Amniotic stem cell (primary cell): ENCODE measurements at places on chromosomes 6 and 20.

DNA sequence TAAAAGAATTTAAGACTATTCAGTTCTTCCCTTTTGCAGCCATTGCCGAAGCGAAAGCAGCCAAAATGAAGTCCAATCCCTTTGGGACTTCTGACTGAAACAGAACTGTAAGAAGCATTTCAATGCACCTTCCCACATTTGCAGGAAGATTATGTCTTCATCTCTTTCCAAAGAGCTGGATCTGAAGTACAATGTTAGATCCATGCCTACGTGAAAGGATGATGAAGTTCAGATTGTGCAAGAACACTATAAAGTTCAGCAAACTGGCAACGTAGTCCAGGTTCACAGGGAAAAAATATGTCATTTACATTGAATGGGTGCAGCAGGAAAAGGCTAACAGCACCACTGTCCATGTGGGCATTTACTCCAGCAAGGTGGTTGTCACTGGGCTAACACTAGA, 6.0 kb upstream of the FILIP1 start:
- DNase-seq, result no peak

DNA sequence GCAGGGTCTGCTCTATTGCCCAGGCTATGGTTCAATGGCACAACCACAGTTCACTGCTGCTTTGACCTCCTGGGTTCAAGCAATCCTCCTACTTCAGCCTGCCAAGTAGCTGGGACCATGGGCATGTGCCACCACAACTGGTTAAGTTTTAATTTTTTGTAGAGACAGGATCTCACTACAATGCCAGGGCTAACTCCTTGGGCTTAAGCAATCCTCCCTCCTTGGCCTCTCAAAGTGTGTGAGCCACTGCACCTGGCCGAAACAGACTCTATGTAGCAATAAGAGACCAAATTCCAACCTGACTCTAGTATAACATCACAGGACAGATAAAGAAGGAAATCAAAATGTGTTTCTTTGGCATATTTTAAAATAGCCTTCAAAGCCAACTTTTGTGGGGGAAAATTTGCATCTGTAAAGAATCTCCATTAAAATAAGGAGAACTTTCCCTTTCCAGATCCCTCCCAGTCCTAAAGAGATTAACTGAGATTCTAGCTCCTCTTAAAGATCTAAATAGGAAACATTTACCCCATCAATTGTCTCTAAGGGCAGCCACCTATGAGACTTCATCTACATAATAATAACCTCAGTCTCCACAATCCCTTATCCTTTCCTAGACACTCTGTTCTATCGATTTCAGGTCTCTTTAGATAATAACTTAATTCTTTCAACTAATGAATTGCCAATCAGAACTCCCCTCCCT, 94.7 kb upstream of the PLCB4 start:
- DNase-seq, result no peak

DNA sequence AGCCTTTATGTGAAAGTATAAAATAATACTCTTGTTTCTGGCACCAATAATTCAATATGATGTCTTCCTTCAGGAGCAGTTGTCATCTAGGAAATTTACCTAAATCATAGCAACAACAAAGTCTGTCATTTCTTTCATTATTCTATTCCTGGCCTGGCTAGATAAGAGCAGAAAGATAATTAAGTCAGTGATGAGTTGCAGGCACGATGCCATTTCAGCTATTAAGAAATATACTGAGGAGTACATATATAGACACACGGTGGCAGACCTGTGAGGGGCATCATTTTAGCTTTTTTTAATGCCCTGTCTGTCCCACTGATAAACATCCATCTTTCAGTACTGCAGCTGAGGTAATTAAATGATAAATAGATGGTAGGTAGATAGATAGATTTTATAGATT, 756.1 kb upstream of the EPHA7 start:
- DNase-seq, result no peak

DNA sequence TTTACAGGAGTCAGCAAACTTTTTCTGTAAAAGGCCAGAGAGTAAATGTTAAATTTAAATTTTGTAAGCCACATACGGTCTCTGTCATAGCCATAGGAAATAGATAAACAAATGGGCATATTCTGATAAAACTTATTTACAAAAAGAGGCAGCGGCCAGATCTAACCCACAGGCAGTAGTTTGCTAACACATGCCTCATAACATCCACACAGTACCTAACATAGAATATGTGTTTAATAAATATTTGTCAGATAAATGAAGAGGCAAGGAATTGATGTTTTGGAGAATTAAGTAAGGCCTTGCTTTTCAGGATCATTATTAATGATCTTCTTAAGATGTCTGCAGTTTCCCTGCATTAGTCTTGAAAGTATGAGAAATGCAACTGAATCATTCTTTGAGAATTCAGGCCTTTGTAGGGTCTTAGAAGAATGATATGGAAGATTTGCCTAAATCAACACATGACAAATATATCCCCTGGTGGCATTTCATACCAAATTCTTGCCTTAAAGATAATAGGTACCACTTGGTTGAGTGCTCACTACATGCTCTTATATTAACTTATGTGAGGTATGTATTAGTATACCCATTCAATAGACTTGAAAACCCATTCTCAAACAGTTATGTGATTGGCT, 39.3 kb upstream of the TRAM2 start:
- DNase-seq, result no peak

GRCh38 chr6:143429970-143430369, 20.5 kb downstream of the ADAT2 start:
- DNase-seq, result no peak

DNA sequence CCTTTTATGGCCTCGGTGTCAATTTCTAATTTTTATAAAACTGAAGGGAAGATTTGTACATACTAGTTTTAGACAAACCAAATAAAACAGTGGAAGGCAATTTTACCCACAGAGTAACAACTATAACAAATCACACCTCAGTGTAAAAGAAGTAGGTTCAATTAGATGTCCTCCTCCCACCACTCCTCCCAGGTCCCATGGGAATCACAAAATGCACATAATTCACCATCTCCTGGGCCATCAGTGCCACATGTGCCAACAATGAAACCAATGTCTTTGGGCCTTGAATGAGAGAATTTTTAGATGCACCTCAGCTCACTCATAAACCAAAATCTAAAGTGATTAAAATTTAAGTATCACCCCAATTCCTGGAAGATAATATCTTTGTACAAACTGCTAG, 267.8 kb downstream of the BTBD9 start:
- DNase-seq, result no peak

DNA sequence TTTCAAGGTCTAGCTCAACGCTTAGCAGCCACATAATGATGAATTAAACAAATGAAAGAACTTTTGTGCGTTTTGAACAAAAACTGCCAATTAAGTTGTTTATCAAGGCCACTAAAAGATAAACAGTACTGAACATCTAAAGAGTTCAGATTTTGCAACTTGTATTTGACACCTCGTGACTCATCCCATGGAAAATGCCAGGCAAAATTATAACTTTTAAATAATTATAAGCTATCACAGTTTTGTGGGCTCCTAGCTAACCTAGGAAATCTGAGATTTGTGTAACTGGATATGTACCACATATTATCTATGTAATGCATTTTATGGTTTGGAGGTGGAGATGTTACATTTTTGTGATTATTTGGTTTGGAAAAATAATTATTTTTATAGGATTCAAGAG, 9.6 kb upstream of the BAG2 start:
- DNase-seq, result no peak

DNA sequence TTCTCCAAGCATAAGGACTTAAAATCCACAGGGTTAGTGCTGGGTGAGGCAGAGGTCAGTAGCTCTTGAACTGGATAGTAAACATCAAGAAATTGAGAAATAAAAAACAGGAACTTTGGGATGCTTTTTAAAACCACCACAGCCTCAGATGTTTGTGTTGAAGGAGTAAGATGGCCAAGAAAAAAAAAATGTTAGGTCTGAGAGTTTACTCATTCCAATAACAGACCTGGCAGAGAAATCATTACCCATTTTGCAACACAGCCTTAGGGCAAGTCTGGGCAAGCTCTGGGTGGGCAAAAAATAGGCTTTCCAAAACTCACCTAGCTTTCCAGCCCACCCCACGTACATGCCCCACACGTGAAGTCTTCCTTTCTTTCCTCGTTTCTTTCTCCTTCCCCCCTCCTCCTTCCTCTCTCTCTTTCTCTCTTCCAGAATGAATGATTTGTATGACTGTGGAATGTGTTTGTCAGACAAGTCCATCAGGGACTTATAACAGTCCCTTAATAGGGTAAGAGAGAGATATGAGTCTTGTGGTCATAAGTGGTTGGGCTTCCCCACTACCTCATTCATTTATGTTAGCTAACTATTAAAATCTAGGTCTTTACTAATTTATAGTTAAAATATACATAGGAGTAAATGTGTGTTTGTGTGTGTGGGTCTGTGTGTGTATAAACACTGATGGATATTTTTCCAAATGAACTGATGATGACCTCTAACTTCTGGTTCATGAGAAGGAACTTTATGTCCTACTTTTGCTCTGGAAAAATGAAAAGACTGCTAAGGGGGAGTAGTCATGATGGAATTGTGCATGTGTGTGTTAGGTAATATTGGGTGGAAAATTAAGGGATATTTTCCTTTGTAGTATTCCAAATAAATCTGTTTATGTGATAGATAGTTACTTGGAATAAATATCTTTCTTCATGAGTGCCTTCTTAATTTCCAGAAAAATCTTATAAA, 18.0 kb upstream of the DSE start:
- DNase-seq, result no peak

DNA sequence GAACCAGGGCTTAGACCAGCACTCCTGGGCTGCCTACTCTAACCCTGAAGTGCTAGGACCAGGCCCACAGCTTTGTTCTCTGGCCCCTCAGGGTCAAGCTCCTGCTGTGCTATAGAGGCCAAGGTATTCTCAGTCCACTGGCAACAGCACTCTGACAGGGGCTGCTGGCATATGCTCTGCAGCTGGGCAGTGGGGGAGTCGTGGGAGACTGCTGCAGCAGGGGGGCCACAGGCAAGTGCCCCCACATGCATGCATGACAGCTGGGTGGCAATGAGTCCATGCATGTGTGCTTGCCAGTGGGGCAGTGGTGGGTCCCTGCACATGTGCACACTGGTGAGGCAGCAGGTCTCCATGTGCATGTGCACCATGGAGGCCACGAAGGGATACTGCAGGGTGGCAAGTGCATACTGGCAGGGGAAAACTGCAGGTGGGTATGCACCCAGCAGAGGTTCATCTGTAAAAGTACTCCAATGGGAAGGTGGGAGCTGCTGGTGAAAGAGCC, 364.9 kb upstream of the IRAK1BP1 start:
- no peak for DNase-seq

- no peak for DNase-seq
Observed at GRCh38 chr6:12138936-12139335, 126.8 kb downstream of the HIVEP1 start.

DNA sequence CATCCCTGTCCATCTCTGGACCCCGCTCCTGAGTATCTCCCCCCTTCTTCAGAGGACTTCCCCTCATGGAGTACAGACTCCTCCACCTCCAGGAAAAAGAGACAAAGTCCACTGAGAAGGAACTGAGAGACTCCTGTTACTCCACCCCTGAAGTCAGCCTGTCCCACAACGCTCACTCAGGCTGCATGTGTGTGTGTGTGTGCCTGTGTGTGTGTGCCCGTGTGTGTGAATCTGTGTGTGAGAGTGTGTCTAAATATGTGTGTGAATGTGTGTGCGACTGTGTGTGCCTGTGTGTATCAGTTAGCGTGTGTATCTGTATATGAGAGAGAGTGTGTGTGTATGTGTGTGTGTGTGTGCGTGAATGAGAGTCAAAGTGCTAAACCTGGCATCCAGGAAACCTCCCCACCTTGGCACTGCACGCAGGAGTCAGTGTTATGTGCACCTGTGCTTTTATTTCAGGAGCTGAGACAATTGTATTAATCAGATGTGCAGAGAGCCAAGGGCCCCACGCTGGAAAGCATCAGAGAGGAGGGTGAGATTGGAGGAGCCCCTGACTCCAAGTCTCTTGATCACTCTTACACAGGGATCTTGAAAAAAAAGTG, 39.0 kb downstream of the HLA-A start:
- no peak for DNase-seq

GRCh38 chr6:153167907-153168306, 36.8 kb upstream of the RGS17 start:
- DNase-seq, result no peak

DNA sequence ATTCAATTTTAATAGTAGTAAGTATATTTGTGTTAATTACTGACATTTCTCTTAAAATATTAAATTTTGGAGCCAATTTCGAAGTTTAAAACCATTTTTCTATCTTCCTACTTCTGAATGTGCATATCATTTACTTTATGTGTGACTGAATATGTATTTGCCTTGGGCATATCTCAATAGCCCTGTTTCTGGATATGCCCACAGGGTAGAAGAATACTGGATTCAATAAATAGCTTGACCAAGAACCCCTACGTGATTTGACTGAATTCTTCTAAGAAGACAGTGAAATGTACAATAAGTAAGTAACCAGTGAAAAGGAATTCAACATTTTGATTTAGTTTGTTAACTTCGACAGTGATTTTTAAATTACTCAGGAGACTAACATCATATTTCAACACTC, 7.8 kb downstream of the HMGN3 start:
- DNase-seq, result no peak

DNA sequence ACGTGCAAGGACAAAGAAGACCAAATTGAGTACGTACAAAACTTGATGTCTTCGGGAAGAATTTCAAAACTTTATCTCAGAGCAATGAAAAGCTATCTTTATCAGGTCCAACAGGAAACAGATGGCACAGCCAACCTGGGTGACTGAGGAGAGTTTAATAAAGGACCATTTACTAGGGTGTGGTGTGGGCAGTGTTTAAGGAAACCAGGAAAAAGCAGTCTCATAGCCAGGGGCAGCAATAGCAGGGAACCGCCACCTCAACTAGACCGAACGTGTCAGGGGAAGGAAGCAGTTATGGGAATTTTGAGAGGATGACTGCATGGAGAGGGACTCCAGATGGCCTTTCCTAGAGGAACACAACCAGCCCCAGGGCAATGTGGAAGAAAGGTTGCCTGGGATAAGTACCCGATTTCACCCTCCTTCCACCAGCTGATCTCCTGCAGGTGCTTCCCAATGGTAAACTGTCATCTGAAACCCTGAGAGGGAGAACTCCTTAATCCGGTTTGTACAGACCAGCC, 15.2 kb upstream of the TAAR5 start:
- DNase-seq, result no peak

DNA sequence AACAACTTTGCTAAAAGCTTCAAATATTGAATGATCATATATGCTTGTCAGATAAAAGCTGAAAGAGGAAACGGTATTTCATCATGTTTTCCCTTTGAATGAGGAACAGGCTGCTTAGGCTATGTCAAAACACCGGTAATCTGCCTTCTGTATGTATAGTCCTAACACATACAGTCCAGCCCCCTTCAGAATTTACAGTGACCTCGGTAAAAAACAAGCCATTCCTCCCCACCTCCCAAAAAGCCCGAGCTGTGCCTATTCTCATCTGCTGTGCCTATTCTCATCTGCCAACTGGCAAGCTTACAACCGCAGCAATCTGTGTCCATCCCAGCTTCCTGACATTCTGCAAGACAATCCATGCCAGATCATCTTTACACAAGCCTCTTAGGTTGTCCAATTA, 26.8 kb upstream of the UBE2J1 start:
- no peak for DNase-seq

DNA sequence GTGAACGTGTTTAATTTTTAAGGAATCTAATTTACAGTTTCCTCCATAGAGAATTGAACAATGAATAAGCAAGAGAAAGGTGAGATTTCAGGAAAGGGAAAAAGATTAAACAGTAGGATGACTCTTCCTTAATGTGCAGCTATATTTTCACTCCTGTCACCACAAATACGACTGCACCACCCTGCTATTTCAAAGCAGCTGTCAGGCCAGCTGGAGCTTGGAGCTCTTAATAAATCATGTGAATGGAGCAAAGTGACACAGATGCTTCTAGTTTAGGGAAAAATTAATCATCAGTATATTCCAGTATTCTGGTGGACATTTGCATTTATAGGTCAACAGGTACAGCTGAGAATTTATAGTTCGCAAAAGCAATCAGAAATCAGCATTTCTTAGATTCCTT, 56.5 kb upstream of the PKIB start:
- DNase-seq, result no peak
